ENCODE measurements at places on chromosomes 4 and X. TPM values are rescaled to one million over a fixed set of nuclear protein-coding genes. Genes with fewer than 3 reads are reported as not detected.

The ESX1 gene
- not detected for total RNA-seq

The CSN1S1 gene
- total RNA-seq = 0.32 TPM

The ANOS1 gene
- 0.97 TPM for total RNA-seq

The NPY2R gene
- not detected for total RNA-seq

The HPGD gene
- not detected for total RNA-seq

The C4orf36 gene
- total RNA-seq = 0.32 TPM

The ALB gene
- total RNA-seq = not detected

The PLK4 gene
- total RNA-seq = 15.6 TPM

The MAGIX gene
- 0.65 TPM for total RNA-seq

The ACOX3 gene
- 29.6 TPM for total RNA-seq

All from epithelial cell of umbilical artery (primary cell).